ENCODE measurements at places on chromosomes 5 and 9.

DNA sequence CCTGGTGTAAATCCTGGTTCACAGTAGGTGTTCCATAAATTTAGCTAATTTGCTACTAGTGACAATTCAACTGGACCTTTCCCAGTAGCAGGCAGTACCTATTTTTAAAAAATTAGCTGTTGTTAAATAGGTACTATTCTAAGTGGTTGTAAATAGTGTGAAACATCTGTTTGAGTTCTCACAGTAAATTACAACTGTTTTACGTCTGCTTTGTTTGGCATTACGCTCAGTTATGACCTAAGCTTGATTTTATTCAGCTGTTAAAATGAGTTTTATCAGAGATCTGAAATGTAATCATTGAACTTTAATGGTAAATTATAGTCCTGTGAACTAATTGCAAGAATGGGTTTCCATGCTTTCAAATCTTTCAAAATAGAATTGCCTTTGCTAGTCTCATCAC, 93.9 kb downstream of the GPBP1 start:
- no peak for DNase-seq

GRCh38 chr9:73753171-73753570, 601.5 kb downstream of the ANXA1 start:
- peak; percentile 0 for DNase-seq

GRCh38 chr9:129619787-129620668, 873 bp downstream of the C9orf50 start:
- no peak for DNase-seq

DNA sequence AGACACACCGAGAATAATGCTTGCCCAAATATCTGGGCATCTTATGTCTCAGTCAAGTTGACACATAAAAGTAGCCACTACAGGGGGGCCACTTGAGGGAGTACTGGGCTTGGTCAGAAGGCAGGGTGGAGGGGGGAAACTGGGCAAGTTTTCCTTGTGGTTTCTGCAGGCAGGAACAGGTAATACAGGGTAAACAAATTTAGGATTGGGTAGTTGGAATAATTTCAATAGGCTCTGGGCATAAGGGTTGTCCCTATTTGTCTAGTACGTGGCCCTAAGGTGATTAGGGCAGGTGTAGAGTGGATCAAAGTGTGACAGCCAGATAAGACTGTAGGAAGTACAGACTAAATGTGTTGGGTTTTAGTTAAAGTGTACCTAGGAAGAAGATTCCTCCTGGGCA, 353.1 kb downstream of the TLE4 start:
- no peak for DNase-seq

DNA sequence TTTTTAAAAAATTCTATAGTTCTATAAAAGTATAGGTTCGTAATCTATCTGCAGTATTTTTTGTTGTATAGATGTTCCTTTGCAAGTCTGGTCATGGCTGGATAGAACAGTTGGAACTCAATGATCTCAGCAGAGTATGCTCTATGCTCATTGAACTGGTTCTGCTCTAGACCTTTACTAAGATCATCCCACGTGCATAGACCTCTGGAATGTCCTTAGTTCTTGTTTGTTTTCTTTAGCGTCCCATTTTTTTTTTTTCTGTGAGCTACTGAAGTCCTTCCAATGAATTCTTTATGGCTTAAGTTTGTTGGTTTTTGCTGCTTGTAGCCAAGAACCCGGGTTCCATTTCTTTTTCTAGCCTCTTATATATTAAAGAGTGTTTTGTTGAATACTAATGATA, 3.5 kb downstream of the TMEM38B start:
- DNase-seq: no peak

DNA sequence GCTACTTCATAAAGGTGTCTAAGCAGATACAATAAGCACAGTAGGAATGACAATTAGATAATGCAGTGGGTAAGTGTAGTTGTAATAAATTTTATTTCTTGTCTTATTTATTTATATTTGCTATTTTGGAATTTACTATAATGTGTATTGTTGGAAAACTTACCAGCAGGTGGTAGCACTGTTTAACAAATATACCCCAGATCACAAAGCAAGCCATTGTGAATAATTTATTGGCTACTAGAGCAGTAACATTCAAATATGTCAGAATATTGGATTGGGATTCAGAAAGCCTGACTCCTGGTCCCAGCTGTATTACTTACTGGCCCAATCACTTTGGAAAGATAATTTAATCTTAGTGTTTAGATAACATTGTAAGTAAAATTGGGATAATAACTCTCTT, 78.0 kb downstream of the ISOC1 start:
- DNase-seq: peak; percentile 13

DNA sequence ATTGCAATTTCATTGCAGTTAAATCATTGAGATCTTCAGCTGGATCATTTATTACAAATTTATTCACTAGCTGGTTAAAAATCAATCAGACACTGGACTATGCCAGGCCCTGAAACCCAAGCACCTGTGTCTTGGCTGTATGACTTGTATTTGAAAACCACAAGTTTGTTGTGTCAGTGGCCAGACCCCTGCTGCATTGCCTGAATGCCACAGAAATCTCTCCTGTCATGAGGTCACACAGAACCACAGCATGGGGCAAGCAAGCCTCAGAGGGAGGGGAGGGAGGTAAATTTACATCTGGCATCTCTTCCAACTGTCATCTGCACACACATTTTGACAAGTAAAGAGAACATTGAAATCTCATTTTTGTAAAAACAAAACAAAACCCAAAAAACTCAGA, 90.0 kb downstream of the ARRDC3 start:
- peak; percentile 59 for DNase-seq

DNA sequence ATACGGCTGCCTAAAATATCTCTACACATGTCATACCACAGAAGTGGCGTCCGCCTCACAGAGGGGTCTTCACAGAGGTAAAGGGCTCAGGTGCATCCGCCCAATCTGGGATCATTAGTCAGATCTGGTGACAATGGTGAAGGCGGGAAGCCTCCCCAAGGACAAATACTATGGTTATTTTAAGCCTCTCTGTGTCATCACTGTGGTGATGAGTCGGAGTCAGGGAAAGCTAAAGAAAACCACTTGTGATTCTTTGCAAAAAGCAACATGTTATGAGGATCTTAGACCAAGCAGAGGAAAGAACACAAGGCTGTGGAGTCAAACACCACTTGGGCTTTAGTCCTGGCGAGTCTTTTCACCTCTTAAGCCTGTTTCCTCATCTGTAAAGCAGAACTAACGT, 190.4 kb downstream of the DRD1 start:
- DNase-seq: peak; percentile 46

All from fibroblast of upper back skin (primary cell).